ENCODE measurements at places on chromosomes 5 and 9.

DNA sequence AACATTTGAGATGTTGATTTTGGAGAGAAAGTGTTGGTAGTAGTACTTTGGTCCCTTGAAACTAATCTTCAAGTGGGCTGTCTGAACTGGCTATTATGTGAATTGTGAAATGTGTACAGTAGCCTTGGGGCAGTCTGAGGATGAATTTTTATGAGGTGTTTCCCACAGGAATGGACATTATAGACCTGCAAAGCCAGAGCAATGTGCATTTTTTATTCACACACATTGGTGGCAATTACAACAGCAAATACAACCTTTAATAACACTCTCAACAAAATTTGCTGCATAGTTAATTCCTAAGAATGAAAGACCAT is 147.0 kb downstream of the PAM start:
- peak; percentile 15 for DNase-seq

GRCh38 chr9:21556581-21557427 is 74.7 kb upstream of the IFNE start:
- no peak for DNase-seq

DNA sequence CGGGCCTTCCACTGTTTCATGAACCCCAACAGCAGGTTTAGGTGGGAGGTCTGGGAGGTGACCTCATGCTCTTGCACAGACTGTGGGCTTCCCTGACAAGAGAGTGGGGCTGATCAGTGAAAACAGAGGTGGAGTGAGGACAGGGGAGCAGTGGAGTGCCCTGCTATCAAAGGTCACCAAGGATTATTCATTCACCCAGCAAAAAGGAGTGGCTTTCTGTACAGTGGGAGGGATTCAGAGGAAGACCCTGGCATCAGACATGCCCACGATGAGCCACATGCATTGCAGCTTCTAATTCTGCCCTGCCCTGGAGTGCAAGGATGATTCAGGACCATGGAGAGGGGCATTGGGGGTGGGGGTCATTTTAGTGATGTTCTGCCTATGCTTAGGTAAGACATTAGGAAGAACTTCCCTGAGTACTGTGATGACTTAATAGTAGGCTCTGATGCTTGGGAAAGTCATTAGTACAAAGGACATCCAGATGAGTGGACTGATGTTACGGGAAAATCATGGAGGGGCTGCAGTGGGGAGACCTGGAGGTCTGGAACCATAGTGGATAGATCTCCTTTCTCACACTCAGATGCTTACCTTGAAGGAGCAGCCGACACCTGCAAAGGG is 12.8 kb downstream of the TRAF1 start:
- peak; percentile 42 for DNase-seq

DNA sequence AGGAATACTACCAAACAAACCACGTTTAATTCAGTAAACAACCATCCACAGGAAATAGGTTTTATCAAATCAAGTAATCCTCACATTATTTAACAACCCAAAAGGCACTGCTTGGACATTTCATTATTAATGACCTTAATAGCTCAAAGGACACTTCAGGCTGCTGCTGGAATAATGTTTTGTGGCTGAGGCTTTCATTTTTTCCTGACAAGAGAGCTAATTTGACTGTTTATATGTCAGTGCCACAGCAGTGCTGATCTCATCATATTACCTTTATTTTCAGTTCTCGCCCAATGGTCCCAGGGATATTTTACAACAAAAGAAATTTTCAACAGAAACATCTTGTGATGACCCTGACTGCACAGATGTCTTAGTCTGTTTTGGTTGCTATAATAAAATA is 589.8 kb upstream of the GRAMD2B start:
- no peak for DNase-seq

GRCh38 chr5:17720071-17720470 is 85.8 kb downstream of the TAF11L14 start:
- DNase-seq = no peak

- DNase-seq = peak; percentile 65
These were observed 110.8 kb downstream of the LHFPL2 start for GRCh38 chr5:78537821-78538220.

DNA sequence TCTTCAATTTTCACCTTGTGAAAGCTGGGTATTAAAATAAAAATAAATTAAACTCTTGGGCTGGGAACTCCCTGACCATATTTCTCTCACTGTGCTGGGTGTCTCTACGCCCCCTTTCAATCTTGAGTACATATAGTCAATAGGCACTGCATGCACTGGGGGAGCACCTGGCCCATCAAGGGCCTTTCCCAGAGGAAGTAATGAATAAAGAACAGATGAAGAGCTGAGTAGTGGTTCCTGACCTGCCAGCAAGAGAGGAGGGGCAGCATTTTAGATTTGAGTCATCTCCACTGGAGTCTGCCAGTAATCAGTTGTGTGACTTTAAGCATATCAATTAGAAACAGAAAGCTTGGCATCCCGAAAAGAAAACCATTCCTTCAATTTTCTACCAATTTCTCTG is 6.2 kb downstream of the MAPKAP1 start:
- DNase-seq = no peak

GRCh38 chr5:16922430-16922829 is 13.7 kb downstream of the MYO10 start:
- DNase-seq = no peak

GRCh38 chr9:33921967-33922895 is 105.3 kb downstream of the UBE2R2 start:
- peak; percentile 32 for DNase-seq

GRCh38 chr9:27335075-27335474 is 38.1 kb upstream of the EQTN start:
- no peak for DNase-seq

- DNase-seq = no peak
These were observed at the start of gene TMEM252 for GRCh38 chr9:68540712-68541535. TMEM252 (minus strand) TSS chr9:68540883; CDS start chr9:68540814, 69 bp downstream.

DNA sequence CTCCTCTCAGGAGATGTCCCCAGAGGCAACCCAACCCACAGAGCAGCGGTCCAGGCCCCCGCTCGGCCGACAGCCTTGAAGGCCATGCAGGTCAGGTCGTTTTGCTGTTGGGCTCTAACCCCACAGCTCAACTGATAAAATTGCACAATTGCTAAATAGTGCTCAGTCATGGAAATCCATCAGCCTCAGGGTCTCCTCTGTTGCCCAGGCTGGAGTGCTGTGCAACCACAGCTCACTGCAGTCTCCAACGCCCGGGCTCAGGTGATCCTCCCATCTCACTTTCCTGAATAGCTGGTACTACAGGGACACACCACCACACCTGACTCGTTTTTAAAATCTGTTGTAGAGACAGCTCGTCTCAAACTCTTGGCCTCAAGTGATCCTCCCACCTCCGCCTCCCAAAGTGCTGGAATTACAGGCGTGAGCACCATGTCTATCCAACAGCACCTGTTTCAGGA is 18.3 kb downstream of the BRD3OS start:
- DNase-seq = no peak
